Psoas muscle (tissue), 8 donors: ENCODE measurements at places on chromosomes 5 and 9. TPM values are rescaled to one million over a fixed set of nuclear protein-coding genes. Genes with fewer than 3 reads are reported as not detected.

DNA sequence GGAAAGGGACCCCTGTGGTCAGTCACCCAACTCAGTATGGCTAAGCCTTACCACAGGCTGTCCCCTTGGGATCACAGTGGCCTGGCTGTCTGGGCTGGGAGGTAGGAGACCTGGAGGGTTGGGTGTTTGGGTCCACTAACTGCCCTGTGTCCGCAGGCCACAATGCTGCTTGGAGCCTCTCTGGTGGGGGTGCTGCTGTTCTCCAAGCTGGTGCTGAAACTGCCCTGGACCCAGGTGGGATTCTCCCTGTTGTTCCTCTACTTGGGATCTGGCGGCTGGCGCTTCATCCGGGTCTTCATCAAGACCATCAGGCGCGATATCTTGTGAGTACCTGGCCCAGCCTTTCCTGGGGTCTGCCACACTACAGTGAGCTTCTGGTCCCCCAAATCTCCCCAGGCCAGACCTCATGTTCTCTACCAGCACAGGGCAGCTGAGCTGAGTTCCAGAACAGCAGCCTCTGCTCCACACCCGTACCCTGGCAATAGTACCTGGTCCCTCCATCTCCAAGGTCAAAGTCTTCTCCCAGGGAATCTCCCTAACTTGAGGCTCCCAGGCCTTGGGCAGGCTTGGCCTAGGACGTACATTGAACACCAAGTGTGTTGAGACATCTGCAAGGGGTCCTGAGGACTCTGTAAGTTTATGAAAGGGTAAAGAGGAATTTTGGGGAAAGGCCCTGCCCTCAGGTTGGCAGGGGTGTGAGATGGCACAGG is 2.8 kb downstream of the SLC27A4 start:
- no peak for DNase-seq

GRCh38 chr9:122315534-122315933 is 50.9 kb downstream of the MRRF start:
- no peak for DNase-seq

- DNase-seq = no peak
Observed at GRCh38 chr5:143542798-143543144, 139.3 kb upstream of the NR3C1 start.

DNA sequence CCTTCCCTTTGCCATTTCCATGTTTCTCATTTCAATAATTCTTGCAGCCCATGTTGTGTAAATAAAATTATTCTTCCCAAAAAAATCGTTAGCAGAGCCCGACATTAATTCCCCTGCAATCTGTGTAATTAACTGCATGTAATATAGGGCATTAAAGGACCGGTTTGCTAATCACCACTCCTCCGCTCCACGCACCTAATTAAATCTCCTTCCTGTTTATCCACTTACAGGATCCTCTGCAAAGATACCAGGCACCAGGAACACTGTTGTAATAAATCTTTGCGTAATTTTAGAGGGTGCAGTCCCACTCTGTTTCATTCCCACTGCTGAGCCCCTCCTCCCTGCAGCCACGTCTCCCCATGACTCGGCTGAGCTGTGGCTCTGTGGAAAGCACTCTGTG is 105.0 kb upstream of the PPP1R26 start:
- DNase-seq = no peak

DNA sequence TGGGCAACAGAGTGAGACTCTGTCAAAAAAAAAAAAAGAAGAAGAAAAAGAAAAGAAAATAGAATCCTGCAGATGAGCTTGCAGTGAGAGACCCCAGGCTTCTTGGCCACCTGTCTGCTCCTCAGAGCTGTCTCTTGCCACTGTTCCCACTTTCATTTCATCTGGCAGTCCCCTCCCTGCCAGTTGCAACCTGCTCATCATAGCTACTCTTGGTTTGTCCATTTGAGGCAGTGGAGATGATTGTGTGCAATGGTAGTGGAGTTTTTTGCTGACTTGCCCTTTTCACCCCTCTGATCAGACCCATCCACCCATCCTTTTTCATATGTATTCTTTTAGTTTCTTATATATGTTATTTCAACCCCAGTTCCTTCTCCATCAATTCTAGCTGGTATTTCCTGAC is 28.7 kb downstream of the ANKRD33B start:
- DNase-seq = no peak

DNA sequence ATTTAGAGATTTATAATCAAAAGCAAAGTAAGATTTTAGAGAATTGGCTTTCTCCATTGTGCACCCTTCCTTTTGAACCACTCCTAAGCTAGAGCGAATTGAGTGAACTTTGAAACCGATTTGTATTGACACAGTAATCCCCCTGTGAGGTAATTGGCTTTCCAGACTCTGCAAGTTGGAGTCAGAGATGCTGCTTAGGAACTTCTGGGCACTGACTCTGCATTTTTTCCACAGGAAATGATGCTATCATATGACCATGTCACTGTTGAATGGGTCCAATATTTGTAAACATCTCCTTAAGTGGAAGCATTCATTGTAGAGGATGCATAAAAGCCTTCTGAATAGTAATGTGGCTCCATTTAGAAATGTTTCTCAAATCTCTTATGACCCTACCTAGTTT is 394.4 kb upstream of the ZNF608 start:
- no peak for DNase-seq

DNA sequence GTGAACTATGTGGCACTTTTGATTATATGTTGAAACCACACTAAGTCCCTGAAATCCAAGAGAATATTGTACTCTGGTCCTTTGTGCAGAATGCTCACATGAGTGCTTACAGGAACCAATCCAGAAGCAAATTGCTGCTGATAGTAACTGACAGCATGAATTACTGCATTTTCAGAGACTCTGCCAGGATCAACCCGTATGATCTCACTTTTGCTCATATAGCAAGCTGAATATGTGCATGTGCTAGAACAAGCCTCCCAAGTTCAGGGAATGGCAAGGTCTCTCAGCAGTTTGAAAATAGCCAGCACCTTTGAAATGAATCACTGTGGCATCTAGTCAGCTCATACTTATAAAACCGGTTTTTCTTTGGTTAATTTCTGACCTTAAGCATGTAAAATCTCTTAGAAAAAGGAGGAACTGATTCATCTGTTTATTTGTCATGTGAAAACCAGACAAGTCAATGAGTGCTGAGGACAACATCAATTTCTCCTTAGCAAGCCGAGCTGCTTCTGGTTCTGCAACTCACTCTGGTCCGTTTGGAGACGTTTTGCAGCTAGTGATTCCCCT is 215.7 kb upstream of the ELL2 start:
- no peak for DNase-seq

DNA sequence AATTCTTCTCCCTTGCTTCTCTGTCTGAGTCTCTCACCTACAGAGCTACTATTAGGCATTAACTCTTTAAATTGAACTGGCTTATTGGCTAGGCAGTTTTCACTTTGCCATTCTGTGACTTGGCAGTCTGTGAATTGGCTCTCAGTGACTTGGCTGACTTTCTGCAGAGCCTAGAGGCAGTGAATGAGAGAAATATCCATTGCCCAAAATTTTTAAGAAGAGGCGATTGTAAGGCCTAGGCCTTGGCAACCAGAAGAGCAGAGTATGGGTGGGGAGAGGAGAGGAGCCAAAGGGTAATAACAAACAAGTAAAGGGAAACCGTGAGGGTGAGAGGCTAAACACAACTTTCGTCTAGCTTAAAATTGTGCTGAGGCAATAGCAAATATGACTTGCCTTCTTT is 176.7 kb downstream of the PRR16 start:
- DNase-seq = no peak

DNA sequence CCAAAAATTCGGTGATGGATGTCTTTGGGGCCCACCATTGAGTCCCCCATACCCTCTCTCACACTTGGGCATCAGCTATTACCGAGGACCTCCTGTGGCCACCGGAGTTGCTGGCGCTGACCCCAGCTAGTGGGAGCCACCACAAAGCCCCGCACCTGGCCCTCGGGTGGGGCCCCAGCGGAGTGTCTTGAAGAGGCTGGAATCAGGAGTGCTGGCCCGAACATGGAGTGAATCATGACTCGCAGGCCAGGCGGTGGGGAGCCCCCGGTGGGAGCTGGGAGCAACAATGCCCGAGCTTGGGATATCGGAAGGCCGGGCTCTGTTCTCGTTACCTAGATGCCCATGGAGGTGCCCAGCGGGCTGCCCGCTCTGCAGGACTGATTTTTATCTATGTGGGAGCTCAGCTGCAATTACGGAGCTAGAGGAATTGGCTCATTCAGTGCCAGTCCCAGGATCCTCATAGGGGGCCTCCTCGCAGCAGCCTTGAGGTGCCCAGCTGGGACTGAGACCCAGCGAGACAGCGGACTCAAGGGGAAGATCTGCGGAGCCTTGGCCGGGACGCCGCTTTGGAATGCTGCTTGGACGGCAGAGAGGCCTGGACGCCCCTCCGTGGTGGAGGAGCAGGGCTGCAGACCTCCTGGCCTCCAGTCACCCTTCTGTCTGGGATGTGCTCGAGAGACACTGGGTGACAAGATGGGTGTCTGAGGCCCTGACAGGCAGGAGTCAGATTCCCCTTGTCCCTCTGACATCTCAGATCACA is 70.8 kb downstream of the PSMB7 start:
- no peak for DNase-seq

GRCh38 chr9:91176426-91176825 is 185.3 kb downstream of the AUH start:
- no peak for DNase-seq

FRMD3 gene
- 27.5 TPM for total RNA-seq

PCDH1 gene
- total RNA-seq = 10.1 TPM
